ENCODE measurements at places on chromosomes 1 and 21.

GRCh38 chr21:26846036-26846931 is 1.1 kb upstream of the ADAMTS1 start:
- peak; percentile 66 for DNase-seq

DNA sequence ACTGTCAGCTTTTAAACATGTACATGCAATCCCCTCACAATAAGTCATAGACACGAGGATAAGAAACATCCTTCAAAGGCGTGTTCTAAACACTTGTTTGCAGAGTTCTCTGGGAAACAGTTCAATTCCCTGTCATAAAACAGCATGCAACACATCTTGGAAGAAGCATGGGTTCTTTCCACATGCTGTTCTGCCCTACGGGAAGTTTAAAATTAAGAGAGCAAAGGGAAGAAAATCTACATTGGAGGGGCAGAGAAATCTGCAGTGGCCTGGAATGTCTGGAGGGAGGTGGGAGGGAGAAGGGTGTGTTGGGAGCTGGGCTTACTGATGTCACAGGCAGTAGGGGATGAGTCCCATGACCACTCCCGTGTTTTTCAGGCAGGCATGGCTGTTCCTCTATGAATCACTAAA is 98.3 kb upstream of the SLC2A1 start:
- DNase-seq: peak; percentile 55

GRCh38 chr1:8438489-8438888 is 120.6 kb downstream of the SLC45A1 start:
- DNase-seq: no peak

DNA sequence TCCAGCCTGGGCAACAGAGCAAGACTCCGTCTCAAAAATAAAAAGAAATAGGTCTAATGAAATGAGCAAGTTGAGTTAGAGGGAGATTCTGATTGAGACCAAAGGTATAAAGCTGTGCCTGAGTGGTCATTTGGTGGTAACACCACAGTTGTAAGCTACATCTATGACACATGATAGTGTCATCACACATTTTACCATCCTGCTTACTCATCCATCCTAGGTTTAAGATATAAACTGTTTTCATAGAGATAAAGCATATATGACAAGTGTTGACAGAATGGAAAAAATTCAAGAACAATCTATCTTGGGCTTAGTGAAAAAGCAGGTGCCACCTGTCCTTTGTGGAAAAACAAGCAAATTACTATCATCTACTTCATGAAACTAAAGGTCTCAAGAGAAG is 7.1 kb upstream of the CFAP141 start:
- no peak for DNase-seq

DNA sequence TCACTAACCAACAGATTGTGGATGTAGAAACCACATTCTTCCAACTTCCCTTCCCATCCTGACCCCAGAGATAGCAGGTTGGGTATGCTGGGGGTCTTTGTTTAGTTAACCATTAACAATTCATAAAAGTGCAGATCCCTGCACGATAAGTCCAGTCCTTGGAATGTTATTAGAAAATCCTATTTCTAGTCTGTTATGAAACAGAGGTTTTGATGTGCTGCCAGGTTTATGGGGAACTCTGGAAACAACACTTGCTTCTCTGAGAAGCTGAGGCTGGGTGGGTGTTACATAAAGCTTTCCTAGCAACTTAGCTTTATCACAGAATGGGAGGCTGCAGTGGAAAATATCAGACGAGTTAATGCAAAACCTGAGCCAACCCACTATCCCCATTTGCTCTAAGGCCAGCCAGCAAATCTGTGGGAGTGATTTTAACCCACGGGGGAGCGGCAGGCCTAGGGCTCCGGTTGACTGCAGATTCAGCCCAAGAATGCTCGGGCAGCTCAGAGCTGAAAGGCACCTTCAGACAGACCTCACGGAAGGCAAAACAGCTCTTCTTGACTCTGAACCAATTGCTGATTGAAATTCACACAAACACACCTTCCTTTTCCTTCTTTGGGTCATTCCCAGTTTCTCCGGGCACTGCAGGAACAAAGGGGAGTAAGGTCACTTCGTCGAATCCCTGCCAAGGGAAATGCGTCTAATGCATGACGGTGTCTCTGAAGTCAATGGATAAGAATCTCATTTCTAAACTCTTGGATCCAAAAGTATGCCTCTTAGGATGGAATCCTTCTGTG is 111.7 kb upstream of the IRF2BP2 start:
- DNase-seq: peak; percentile 94

DNA sequence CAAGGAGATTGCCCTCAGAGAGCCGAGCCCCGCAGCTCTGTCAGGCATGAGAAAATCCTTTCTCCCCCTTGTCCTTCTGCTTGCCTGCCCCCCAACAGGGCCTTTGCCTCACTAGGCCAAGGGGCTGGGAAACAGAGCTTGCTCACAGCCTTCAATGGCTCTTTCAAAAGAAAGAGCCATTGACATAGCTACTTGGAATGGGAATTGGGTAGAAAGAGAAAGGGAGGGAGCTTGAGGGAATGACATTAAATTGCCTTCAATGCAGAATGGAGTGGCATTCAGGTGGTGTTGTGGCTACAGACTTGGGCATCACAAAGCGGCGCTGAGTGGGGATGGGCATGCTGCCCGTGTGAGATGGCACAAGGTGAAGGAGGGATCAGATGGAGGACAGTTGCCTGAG is 13.2 kb downstream of the SYT11 start:
- no peak for DNase-seq

- DNase-seq: no peak
Measured at GRCh38 chr1:246803883-246804282, 79.7 kb downstream of the SCCPDH start.

DNA sequence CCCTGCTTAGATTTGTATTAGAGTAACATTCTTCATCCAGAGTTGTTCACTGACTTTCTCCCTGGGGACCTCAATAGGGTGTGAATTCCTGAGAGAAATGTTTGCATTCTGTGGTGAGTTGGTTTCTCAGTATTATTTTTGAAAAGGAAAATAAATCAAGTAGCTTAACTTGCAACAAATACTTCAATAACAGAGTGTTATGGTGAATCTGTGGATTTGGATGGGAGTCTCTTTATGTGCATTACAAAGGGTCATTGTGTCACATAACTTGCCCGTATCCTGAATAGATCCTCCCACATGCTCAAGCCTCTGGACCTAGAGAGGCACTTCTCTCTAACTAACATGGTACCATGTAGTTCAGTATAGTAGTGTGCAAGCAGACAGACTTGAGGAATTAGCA is 68.4 kb upstream of the IPO9 start:
- peak; percentile 93 for DNase-seq

DNA sequence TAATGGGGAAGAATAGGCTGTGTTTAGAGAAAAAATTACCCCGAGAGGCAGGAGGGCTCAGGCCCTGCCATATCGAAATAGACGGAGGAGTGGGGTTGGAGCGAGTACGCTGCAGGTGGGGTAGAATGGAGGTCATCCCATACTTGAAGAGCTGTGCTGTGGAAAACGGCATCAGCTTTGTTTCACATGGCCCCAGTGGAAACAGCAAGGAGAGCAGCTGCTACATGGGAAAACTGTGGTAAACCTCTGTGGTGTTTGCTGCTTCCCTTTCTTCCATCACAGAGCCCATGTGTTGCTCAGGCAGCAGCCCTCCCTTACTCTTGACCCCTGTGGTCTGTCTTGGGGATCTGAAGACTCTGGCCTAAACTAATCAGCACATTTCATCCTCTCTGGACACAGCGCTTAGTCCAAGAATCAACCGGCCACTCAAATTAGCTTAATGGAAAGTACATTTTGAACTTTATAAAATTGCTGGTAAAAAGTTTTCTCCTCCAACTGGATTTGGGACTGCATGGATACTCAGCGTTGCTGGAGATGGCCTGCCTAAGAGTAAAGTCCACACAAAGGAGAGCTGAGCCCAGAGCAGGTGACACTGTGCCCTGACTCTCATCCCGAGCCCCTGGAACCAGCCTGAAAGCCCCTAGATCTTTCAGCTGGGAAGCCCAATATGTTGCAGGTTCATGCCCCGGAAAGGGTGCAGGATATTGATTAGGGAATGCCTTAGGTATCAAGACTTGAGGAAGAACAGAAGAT is 127.1 kb upstream of the GADD45A start:
- DNase-seq: no peak

DNA sequence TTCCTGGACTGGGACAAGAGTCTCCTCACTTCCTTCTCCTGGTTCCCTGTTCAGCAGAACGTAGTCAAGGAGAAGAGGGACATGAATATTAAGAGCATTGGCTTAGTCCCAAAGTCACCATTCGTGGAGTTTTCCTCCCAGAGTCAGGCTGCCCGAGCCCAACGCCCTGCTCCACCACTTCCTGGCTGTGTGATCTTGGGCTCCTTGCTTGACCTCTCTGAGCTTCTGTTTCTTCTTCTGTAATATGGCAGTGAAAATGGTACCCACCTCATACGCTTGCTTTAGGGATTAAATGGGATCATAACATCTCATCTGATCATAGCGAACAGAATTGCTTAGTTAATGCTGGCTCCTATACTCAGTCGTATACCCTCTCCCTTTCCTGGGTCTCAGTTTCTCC is 12.0 kb upstream of the CASZ1 start:
- no peak for DNase-seq

DNA sequence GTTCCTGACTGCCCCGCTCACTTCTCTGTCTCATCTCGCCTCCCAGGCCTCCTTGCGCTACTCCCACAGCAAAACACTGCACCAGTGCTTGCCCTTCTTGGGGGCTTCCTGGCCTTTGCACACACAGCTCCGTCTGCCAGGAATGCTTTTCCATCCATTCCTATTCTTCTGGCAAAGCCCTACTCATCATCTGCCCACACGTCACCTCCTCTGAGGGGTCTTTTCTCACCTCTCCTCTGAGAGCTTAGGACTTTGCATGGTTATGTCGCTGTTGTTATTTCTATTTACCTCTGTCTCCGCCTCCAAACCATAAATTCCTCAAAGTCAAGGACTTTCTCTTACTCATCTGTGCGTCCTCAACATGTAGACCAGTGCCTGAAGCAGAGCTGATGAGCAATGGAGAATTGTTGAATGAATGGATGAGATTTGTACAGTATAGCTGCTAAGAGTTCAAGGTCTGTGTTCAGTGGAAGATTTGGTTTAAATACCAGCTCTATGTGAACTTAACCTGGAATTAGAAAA is 26.4 kb upstream of the BTG2 start:
- DNase-seq: no peak

All from fibroblast of upper back skin (primary cell).